ENCODE measurements at places on chromosomes 5 and 9.
A peak's percentile ranks its signal among the peaks of the same experiment; 100 is the strongest.

- no peak for DNase-seq
Observed at GRCh38 chr5:147344861-147345260, 110.0 kb downstream of the STK32A start.

DNA sequence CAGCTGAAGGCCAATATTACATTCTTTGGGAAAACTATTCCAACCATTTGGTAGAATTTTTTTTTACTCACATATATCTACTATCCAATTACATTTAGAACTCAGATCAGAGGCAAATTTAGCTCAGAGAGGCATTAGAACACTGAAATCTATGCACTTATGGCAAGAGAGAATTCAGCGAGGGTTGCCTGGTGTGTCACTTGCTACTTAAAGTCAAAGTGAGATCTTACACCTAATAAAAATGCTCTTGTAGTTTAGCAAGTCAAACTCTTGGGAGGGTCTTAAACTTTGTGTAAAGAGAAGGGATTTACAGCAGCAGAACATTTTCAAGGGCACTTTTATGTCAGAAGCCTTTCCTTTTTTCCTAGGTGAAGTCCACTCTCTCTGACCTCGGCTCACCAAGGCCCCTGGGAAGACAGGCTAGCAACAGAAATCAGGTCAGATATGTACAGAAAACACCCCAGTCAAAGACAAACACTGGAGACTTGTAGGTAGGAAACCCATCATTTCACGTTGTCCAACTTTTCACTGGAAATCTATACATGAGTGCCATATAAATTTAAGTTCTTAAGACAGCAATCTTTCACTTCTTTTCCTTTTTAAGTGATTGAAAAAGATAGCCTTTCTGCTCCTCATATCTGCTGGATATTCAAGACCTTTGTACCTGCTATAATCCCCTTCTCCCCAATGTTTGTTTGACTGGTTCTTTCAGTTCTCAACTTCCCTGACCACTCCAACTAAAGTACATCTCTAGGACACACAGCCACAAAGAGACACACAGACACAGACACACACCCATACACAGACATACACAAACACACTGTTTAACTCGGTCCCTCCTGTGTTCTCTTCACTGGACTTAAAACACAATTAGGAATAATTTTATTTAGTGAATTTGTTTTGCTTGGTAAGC, 635.8 kb downstream of the PDE4D start:
- DNase-seq = no peak

DNA sequence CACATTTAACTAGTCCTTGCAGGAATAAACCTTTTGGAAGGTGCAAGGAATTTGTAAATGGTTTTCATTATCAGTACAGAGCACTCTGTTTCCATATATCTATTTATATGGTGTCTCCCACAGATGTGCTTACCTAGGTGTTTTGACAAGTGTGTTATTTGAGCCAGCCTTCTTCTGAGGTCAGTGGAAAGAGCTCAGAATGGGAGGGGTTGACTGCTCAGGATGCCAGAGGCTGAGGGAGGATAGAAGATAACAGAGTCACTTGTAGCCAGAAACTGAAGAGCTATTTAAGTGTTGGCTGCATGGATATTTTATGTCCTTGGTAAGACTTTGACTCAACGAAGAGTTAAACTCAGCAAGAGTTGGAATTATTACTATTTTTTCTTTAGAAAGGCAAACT, 5.0 kb downstream of the CMYA5 start:
- DNase-seq = peak; percentile 77

GRCh38 chr5:4777435-4777834, 362.7 kb upstream of the ADAMTS16 start:
- no peak for DNase-seq

Measured in RPMI8226 (cell line).